ENCODE measurements at places on chromosomes 12 and 14.

GRCh38 chr14:34000396-34000795 is 49.5 kb upstream of the EGLN3 start:
- DNase-seq, result no peak

DNA sequence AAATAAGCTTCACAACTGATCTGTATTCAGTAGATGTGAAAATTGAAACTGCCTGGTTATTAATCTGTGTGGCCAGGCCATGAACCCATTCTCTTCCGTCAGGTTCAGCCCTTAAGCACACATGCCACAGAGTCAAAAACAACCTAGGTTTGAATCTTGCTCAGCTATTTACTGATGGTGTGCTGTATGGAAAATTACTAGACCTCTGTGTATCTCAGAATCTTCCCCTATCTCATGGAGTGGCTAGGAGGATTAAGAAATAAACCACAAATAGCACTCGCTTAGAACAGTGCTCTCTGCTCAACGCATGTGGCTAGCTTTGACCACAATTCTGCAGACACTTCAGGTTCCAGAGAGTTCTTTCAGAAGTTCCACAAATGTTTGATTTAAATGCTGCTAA is 240.7 kb upstream of the PLEKHG7 start:
- DNase-seq, result no peak

DNA sequence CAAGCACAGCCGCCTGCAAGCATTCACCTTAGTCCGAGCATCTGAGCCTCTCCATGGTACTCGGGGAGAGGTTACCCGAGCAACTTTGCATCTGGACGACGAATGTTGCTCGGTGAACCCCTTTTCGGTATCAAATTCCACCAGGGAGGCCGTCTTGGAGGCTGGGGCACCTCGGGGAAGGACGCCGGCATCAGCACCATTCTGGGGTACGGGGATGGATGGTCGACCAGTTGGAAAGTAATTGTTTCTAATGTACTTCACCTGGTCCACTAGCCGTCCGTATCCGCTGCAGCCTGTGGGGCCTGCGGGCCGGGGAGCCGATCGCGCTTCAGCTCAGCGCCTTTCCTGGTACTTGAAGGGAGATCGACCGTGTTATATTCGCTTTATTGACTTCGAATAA is 161.7 kb upstream of the RTL1 start:
- DNase-seq, result no peak

GRCh38 chr14:98701377-98701776 is 570.6 kb downstream of the BCL11B start:
- no peak for DNase-seq

DNA sequence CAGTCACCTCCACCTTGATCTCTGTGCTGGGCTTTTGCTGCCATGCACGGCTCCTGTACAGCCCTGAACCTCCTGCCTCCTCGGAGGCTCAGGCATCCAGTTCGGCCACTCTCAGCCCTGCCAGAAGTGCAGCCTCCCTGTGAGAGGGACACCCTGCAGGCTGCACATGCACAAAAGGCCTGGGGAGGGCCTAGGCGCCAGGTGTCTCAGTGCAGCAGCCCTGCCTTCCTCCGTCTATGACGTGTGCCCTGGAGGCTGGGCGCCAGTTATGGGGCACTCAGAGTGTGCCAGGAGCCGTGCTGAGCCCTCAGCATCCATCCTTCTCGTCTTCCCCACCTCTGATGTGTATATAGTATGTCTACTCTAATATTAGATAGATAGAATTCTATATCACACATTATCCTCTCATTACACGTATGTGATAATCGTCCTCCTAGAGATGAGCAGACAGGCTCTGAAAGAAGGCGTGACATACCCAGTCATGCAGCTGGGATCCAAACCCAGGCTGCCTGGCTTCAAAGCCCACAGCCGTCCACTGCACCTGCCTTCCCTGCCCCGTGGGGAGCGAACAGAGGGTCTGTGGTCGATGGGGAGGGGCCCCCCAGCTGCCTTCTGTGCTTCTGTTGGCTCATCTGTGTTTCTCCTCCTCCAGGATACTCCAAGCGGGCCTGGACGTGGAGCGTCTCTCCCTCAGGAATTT is 101.1 kb downstream of the B4GALNT3 start:
- DNase-seq, result no peak

GRCh38 chr14:54470701-54471100 is 18.1 kb downstream of the GMFB start:
- no peak for DNase-seq

- no peak for DNase-seq
Observed at GRCh38 chr14:36132826-36133225, 43.7 kb downstream of the PTCSC3 start.

DNA sequence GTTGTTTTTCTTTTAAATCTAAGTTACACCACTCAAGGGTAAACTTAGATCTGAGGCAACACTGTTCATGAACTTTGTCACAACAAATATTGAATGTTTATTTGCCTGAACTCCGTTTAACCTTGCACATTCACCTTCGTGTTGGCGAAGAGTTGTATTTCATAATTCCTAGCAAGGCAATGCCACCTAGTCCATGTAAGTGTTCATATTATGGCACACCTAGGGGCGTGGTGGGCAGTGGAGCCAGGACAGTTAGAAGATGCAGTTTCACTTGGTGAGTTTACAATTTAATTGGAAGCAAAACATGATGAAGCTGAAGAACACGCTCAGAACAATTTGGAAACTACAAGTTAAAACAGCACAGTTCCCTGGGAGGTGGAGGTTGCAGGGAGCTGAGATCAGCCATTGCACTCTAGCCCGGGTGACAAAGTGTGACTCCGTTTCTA is 30.4 kb upstream of the GNPNAT1 start:
- no peak for DNase-seq

DNA sequence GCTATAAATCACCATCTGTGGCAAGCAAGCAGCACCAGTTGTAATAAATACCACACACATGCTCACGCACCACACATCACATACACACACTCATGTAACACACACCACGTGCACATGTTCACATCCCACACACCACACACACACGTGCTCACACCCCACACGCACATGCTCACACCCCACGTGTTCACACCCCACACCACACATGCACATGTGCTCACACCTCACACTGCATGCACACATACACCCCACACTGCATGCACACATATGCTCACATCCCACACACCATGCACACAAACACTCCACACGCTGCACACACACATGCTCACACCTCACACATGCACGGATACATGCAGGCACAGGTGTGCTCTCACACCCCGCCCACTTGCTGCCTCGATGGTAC is 22.9 kb upstream of the ANKLE2 start:
- DNase-seq, result no peak

- DNase-seq, result no peak
Observed at GRCh38 chr12:44381341-44381740, 494.8 kb downstream of the NELL2 start.

DNA sequence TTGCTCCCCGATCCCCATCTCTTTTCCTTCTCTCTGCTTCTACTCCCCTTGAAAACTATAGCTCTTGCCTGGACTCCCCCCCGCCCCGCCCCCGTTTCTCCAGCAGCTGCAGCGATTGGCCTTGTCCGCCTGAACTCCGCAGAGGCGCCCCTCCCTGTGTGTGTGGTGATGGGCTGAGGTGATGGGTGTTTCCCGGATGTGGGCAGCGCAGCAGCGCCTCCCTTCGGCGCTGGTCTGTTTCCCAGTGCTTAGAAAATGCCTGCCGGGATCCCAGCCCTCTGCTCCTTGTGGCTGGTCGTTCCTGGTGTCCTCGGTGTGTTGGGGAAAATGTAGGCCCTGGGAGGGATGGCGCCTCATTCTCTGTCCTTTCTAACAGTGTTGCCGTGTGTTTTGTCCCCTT is 43.3 kb downstream of the GALNT8 start:
- no peak for DNase-seq

Data from posterior cingulate gyrus (tissue), 11 donors.